ENCODE measurements at places on chromosomes 2 and 18.

DNA sequence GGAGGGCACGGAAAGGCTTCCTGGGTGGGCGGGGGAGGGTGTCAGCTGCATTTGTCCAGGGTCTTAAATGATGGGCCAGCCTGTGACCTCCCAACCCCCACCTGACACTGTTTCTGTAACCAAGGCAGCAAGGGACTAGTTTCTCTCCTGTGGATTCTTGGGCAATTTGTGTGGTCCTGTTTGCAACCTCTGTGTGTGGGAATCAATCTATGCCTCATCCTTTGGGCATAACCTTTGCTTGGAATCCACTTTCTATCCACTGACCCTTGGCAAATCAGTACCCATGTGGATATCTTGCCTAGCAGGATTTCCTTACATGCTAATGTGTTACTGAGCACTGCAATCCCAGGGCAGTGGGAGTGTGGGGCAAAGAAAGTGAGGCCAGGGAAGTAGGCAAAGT lies 54.1 kb downstream of the GPR39 start:
- no peak for DNase-seq

DNA sequence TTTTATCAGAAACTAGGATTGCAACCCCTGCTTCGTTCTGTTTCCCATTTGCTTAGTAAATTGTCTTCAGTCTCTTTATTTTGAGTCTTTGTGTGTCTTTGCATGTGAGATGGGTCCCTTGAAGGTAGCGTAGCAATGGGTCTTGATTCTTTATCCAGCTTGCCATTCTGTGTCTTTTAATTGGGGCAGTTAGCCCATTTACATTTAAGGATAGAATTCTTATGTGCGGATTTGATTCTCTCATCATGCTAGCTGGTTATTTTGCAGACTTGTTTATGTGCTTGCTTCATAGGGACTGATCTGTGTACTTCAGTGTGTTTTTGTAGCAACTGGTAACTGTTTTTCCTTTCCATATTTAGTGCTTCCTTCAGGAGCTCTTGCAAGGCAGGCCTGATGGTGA lies 73.5 kb downstream of the EPC2 start:
- no peak for DNase-seq

GRCh38 chr2:19337202-19337601 lies 21.2 kb downstream of the OSR1 start:
- no peak for DNase-seq

GRCh38 chr2:65420712-65421431 lies 11.5 kb downstream of the SPRED2 start:
- no peak for DNase-seq

DNA sequence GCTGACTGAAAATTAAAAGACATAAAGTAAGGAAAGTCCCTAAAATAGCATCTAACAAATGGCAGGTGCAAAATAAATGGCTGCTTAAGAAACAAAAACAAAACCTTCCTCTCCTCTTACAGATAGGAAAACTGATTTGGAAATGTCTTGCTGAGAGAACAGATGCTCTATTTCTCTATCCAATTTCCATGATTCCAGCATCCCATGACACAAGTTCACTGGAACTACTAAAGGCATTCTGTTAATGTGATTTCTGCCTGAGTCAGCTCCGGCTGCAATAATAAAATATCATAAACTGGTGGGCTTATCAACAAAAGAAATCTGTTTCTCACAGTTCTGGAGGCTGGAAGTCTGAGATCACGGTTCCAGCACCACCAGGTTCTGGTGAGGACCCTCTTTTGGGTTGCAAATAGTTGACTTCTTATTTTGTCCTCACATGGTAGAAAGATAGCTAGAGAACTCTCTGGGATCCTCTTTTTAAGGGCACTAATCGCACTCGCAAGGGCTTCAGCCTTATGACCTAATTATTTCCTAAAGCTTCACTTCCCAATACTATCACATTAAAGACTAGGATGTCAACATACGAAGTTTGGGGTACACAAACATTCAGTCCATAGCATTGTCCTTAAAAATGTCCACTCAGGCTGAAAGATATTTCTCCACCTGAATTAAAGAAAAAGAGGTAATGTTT lies 78.2 kb upstream of the GALNT3 start:
- no peak for DNase-seq

DNA sequence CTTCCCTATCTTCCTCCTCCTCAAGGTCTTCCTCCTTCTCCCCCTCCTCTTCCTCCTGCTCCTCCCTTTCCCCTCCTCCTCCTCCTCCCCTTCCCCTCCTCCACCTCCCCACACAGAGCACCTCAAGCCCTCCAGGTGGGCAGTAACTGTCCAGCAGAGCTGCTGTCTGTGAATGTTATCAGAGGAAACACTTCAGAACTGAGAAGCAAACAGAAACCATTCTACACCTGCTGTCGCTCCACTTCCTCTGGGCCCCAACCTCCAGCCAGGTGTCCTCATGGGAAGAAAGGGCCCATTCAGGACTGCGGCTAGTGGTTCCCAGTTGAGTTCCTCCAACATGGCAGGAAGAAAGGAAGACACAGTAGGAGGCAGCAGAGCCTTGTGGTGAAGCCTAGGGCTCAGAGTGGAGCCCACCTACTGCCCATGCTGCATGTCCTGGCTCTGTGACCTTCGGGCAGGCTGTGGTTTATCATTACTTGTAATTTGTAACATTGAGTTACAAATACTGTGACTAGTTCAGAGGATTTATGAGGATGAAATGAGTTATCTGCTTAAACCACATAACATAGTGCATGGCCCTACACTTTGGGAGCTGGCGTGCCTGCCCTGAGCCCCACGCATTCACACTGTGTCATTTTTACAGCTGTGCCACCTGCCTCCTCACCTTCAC lies 165.9 kb upstream of the ID2 start:
- no peak for DNase-seq

GRCh38 chr2:222715742-222716141 lies 44.3 kb downstream of the MOGAT1 start:
- no peak for DNase-seq

DNA sequence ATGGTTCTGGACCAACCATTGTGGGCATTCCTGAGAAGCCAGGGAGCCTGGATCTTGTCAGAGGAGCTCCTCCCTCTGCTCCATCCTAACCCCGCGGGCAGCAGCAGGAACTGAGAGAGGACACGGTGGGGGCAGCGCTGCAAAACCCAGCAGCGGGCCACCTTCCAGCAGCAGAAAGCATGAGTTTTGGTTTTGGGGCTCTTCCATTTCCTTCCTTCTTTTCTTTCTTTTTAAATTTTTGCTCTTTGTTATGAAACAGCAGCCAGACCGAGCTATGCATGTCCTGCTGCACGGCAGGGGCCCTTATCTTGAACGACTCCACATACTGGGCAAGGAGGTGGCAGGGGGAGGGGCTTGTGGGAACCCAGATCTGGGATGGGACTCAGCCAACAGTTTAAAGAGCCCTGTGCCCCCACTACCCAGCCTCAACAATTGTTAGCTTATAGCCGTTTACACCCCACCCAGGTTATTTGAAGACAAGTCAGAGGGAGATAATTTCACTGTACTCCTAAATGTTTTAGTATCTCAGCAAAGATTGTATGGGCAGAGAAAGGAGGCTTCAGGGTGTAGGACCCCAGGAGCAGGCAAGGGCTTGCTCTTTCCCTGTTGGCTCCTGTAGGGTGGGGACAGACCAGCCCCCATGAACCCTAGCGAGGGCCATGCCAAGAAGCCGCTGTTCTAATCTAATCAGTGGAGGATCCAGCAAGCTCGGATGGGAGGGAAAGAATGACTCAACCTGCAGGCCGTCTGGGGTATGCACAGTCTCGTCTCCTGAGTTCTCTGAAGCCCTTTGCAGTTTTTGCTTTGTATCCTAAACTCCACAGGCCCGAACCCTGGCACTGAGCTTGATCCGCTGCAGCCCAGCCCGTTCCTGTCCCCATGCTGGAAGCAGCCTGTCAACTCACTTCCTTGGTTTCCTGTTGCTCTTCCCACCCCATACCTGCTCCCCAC lies 75.3 kb downstream of the LRRFIP1 start:
- DNase-seq = no peak

- no peak for DNase-seq
These were observed 33.7 kb upstream of the TMEM177 start for GRCh38 chr2:119645173-119645855.

- DNase-seq = no peak
These were observed 1500.4 kb downstream of the DPP10 start for GRCh38 chr2:115942800-115943199.

DNA sequence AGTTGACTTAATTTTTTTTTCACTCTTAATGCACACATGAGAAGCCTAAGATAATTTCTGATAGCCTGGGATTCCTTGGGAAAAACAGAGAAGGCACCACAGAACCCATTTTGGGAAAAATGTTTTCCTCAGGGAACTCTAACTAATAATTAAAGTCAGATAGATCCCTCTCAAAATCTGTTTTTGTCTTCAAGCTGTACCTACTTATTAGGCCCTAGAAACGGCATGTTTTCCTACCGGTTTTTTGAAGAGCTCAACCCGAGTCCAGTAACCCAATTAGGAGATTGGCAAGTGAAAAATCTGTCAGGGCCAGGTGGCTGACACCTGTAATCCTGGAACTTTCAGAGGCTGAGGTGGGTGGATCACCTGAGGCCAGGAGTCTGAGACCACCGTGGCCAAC lies 16.1 kb upstream of the PDK1 start:
- no peak for DNase-seq

DNA sequence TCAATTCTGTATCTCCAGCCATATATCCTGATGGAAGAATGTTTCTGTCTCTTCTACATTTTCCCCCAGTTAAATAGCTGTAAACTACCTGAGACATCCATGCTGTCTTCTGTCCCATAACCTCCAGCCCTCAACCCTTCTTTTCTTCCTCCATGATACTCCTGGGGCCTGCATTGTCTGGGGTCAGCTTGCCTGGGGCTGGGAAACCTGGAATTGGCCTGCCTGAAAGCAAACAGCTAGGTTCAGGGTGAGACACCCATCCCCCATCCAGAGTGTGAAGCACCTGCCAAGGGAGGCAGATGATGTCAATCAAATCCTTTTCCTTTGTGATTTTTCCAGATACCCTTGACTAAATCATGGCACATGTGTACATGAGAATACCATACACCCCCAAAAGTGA lies 313.7 kb upstream of the MGAT5 start:
- no peak for DNase-seq

DNA sequence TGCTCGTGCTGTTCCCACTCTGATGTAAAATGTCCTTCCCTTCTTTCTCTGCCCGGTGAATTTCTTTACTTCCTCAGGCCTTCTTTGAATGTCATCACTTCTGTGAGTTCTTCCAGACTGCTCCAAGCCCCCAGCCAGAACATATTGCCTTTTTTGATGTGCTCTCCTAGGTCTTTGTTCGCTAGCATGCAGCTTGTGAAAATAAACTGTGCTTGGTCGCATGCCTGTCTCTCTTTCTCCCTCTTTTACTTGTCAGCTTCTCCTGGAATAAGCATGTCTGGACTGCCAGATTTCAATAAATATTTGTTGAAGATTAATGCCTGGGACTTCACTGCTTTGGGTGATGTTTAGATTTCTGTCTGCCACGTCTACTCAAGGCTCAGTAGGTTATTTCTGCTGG lies 82.7 kb upstream of the ARHGAP28 start:
- DNase-seq = no peak

GRCh38 chr2:227150222-227150936 lies 13.6 kb downstream of the COL4A4 start:
- no peak for DNase-seq

GRCh38 chr2:127576433-127577207 lies 41.1 kb downstream of the MYO7B start:
- DNase-seq = no peak

DNA sequence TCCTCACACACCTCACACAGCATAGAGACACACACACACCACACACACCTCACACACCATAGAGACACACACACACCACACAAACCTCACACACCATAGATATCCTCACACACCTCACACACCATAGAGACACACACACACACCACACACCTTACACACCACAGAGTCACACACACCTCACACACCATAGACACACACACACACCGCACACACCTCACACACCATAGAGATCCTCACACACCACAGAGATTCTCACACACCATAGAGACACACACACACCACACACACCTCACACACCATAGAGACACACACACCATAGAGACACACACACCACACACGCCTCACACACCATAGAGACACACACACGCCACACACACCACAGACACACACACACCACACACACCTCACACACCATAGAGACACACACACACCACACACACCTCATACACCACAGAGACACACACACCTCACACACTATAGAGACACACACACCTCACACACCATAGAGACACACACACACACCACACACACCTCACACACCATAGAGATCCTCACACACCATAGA lies 270.6 kb downstream of the CYRIA start:
- DNase-seq = no peak

GRCh38 chr2:207828361-207829057 lies 58.8 kb upstream of the FZD5 start:
- no peak for DNase-seq

GRCh38 chr2:189092936-189093335 lies 86.6 kb downstream of the COL5A2 start:
- no peak for DNase-seq

GRCh38 chr2:73068147-73068546 lies 3.4 kb downstream of the SFXN5 start:
- no peak for DNase-seq

DNA sequence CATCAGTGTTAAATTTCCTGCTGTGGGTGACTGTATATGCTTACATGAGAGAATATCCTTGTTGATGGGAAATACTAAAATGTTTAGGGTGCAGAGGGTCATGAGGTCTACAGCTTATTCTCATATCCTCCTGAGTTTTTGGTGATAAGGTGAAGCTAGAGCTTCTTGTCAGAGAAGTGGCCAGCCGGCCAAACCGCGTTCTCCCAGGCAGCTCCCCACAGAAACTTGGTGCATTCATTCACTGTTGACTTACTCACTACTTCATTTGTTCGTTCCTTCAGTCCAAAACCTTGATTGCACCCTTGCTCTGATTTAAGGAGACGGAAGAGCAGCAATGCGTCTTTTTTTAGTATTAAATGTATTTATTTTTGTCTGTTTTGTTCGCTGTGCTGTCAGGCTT lies 8.7 kb downstream of the SNED1 start:
- DNase-seq = no peak

- no peak for DNase-seq
These were observed 691 bp downstream of the BIRC6 start for GRCh38 chr2:32357318-32358110.

GRCh38 chr2:189570570-189571031 lies 10.0 kb downstream of the SLC40A1 start:
- no peak for DNase-seq

DNA sequence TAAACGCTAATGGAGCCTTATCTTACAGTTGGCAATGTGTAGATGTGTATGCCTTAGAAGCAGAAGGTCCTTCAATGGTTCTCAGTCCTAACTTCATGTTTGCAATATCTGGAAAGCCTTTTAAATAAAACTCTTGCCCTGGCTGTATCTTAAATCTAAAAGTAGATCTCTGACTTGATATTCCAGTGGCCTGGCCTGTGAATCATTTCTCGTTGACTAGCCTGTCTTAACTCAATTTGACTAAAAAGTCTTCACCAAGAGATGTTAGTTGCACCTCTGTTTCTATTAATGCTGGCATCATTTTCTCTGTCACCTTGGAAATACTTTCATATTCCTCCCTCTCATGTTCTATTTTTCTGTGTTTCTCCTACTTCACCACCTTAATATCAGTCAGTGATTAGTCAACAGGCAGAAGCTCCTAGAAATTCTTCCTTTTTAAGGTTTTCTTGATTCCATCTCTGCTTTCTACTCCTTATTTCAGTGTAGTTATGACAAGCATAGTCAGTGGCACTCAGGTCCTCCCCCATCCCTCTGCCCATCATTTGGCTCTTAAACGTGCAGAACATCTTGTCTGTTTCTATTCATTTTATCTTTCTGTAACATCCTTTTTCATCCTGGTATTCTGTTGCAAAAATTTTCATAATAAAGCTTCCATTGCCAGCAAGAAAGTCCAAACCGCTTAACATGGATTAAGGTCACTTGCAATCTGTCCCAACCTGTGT lies 4.3 kb downstream of the ITGAV start:
- no peak for DNase-seq

GRCh38 chr2:149224543-149224942 lies 105.8 kb upstream of the LYPD6 start:
- no peak for DNase-seq

Data from cortex of kidney (tissue), 1 donor.